NCI-H510A (cell line): ENCODE measurements at places on chromosomes 3 and 15.

GRCh38 chr15:82133251-82133650 is 87.4 kb upstream of the MEX3B start:
- peak; percentile 40 for DNase-seq

DNA sequence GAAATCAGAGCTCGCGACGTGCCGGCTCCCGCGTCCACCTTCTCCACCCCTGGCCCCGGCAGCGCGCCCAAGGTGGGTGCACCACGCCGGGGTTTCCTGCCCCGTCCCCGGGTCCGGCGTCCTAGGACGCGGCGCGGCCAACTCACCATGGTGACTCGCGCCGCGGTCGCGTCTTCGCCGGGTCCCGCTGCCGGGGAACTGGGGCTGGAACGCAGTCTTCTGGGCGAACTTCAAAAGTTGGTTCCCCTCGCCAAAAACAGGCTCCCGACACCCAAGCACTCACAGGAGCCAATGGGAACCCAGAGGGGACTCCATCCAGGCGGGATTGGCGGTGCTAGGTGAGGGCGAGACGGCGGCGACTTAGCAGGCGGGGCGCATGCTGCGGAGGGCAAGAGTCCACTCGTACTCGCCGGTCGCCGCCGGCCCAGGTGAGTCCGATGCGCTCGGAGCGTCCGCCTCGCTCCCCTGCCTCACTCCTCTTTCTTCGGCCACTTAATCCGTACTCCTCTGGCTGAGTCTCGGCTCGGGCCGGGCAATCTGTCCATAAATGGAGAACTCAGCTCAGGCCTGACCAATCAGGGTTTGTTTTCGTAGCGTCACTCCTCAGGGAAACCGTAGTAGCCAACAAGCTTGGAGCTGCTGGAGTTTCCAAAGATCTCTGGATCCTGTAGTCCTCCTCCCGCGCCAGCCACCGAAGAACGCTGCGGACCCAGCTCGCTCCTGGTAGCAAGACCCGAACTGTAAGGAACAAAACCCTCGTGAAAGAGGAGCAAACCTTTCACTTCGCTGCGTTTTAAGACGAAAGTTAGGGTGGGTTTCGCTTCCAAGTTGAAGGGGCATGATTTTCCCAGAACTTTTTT is at the start of gene MYO1E:
MYO1E (minus strand) TSS at position 520 of the 860 bp plus-strand sequence; CDS start at position 149, 371 bp downstream.
- DNase-seq: peak; percentile 79

DNA sequence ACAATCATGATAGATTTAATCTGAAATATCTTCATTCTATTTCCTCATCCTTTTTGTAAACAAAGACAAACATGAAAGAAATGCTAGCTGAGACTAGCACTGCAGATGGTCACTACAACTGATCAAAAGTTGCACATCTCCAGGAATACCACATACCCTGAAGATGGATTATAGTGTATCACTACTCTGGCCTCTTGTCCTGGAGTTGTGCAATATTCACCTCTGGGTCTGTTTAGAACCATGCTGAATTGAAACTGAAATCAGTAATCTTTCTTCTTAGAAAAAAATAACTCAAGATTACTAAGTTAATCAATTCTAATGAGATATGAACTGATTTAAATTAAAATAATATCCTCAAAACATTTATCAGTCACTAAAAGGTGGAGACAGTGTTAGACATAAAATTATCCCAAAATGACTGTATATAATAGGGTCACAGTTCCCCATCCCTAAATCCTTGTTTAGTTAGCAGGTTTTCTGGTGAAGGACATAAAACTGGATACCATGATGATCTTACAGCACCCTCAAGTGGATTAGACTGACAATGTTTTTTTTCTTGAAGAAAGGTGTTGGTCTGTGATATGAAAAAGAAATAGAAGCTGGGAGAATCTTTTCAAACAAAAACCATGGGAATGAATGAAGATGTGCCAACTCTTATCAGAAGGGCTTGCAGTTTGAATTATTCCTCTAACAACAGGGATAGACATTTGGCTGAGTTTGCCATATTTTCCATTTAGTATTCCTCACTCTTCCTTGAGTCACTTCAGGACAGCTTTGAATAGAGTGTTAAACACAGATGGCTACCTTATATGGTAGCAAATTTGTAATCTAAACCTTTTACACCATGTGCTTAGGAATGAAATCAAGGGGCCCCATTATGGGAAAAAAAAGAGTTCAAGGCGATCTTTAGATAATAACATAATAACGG is 7.1 kb upstream of the TTC14 start:
- no peak for DNase-seq

DNA sequence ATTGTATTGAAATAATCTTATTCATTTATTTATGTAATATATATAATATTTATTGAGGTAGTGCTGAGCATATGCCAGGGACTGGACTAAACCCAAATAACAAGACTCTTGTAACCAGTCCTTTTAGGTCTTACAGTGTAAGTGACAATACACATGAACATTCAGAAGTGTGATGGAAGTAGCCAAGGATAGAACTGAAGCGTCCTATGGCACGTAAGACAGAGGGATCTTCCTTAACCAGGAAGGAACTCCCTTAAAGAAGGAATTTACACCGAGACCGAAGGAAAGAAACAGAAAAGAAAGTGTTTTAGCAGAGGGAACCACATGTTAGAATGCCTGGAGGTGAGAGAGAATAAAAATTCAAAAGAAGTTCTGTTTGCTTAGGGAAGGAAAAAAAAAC is 23.6 kb upstream of the CLDN1 start:
- no peak for DNase-seq

GRCh38 chr3:64354956-64355355 is 129.7 kb upstream of the PRICKLE2 start:
- DNase-seq: no peak

DNA sequence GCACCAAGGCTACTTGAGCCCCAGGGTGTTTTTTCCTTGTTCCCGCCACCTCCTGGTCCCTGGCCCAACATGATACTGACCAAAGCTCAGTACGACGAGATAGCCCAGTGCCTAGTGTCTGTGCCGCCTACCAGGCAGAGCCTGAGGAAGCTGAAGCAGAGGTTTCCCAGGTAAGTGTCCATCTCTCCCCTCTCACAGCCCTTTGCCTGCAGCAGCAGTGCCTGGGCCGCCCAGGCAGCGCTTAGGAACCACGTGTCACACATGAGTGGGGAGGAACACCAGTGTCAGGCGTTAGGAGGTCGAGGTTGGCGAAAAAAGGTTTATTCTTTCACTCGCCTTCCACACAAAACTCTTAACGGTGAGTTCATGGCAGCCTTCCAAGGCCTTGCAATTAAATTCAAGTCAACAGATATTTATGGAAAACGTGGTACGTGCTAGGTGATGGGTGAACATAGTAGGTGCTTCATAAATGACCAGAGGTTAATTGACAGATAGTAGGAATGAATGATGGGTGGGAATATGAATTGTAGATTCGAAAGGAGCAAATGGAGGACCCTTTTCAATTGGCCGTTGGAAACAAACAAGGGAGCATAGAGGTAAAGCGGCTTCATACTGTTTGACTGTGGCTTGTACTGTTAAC is 486 bp downstream of the CDIN1 start:
- DNase-seq: peak; percentile 19

DNA sequence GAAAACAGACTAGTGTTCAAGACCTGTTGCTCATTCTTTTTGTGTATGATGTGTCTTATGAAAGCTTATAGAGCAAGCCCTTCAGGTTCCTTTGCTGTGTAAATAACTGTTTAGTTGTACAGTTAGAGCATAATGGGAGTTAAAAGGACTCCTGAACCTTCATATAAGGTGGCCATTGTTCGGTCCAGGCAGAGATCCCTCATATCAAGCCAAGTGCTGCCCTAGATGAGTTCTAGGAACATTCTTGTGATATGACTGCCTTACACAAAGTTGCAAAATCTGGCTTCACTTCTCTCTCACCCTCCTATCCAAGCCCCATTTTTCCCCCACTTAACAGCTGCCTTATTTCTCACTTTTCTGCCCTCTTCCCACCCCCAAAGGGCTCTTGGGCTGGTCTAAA is 26.9 kb downstream of the GYG1 start:
- DNase-seq: no peak

DNA sequence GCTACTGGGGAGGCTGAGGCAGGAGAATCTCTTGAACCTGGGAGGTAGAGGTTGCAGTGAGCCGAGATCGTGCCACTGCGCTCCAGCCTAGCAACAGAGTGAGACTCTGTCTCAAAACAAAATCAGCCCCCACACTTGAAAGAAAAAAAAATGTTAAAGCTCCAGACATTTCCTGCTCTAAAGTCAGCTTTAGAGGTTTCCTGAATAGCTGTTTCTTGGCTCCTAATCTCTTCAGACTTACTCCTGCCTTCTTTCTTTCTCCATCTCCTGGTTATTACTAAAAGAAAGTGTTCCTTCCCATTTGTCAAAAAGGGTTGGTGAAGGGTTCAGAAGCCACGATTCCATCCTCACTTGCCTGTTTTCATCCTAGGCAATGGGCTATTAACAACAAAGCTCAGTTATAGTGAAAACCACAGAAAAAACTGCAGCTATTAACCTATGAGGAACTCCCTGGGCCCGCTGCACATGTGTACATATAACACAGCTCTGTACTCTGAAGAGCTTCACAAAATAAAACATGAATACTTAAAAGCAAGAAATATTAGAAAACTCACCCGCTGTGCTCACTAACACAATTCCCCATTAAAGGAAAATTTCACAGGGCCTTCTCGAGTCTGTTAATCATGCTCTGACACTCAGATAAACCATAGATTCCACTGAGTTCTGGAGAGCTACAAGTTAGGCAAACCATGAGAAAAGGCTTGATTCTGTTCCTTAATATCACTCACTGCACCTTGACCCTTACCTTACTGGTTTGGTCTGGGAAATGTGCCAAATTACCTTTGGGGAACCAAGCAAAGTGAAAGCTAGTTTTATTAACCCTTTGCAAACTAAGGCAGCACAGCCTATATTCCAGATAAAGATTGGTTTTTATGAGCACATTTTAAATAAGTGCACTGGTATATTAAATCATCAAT is 89.9 kb upstream of the TSPAN3 start:
- DNase-seq: no peak

- no peak for DNase-seq
Observed at GRCh38 chr3:48493203-48493501, 10.8 kb downstream of the SHISA5 start.

- DNase-seq: no peak
Observed at GRCh38 chr3:126731044-126731443, 27.0 kb downstream of the CHCHD6 start.

DNA sequence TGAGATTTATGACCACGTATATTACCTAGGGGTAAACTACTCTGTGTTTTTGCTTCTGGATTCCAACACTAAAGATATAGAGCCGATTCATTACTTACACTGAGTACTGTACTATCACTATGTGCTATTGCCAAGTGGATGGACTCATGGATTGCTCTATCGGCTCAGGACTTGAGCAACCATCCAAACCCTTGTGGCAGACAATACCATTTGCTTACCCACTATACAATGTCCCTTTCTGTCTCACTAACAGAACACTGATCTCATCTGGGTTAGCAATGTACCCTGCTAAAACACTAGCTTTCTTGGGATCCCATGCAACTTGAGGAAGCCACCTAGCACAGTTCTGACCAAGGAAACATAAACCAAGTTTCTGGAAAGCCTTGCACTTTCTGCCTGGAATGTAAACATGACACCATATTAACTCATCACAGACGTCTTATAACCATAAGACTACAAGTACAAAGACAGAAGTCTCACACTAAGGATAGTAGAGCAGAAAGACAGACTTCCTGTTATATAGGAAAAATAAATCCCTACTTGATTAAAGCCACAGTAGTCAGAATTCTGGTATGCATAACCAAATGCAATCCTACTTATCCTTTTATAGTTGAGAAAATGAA is 38.6 kb downstream of the HACD2 start:
- no peak for DNase-seq

DNA sequence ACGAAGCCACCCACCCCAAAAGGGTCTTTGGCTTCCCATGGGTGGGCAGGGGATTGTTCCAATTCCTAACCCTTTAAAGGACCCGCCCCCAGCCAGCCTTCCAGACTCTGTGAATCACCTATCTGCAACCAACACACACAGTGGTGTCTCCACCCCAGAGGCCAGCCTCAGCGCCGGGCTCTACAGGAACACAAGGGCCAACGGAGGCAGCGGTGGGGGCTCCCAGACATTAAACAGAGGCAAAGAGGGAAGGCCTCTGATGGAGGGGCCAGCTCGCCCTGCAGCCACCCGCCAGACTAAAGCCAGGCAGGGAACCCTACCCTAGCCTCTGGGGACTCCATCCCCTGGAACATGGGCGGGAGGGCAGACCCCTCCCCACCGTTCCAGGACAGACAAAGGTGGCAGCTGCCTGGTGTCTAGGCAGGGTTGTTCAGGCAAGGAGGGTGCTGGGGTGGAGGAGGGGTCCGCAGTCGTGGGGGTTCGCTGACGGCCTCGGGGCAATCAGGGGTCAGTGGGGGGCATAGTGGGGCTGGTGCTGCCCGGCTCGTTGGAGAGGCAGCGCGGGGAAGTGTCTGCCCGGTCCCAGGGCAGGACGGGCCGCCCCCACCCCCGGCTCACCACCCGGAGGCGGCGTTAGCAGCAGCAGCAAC is 448 bp downstream of the SHISA5 start:
- DNase-seq: no peak

DNA sequence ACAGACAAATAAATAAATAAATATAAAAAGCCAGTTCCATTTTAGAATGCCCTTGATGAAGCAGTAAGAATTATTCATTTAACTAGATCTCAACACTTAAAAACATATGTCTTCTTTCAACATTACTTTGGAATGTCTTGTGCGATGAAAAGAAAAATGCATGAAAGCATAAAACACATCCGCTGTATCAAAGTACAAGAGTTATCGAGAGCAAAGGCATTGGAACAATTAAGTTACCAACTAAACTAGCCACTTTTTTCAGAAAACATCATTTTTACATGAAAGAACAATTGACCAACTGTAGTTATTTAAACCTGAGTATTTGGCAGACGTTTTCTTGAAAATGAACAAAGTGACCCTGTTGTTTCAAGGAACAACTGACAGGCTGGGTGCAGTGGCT is 27.5 kb upstream of the ACAN start:
- no peak for DNase-seq

DNA sequence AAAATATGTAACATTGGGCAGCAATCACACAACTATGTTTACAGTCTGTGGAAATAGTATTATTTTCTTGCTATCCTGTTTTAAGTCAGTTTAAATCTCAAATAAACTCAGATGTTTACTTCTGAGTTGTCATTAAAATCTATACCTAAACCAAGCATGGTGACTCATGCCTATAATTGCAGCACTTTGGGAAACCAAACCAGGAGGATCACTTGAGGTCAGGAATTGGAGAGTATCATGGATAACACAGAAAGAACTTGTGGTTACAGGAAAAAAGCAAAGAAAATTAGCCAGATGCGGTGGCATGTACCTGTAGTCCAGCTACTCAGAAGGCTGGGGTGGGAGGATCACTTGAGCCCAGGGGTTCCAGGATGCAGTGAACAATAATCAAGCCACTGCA is 631.6 kb upstream of the EPHA6 start:
- no peak for DNase-seq

GRCh38 chr3:125220183-125220582 is 7.6 kb upstream of the SLC12A8 start:
- no peak for DNase-seq

DNA sequence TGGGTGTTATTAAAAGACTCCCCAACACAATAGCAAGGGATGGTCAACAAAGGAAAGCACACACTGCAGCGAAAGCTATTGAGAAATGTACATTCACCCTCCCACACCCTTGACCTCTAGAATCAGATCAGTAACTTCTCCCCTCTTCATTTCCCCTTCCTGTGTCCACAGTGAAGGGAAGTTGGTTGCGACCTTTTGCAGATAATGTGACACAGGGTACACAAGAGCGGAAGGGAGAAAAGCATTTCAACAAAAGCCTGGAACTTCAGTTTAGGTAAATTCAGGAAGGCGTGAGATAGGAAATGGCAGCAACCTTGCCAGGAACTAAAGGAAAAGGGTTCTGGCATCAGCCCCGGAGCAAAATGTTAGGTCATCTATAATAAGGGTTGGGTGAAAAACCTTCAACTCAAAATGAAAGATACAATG is 899.8 kb downstream of the MCTP2 start:
- DNase-seq: no peak
